CD4-positive, alpha-beta T cell treated with Interleukin-1 beta for 1 hour (primary cell): ENCODE measurements at places on chromosomes 12 and 14.

- no peak for DNase-seq
Observed at GRCh38 chr12:116524964-116525379, 34.2 kb upstream of the MAP1LC3B2 start.

DNA sequence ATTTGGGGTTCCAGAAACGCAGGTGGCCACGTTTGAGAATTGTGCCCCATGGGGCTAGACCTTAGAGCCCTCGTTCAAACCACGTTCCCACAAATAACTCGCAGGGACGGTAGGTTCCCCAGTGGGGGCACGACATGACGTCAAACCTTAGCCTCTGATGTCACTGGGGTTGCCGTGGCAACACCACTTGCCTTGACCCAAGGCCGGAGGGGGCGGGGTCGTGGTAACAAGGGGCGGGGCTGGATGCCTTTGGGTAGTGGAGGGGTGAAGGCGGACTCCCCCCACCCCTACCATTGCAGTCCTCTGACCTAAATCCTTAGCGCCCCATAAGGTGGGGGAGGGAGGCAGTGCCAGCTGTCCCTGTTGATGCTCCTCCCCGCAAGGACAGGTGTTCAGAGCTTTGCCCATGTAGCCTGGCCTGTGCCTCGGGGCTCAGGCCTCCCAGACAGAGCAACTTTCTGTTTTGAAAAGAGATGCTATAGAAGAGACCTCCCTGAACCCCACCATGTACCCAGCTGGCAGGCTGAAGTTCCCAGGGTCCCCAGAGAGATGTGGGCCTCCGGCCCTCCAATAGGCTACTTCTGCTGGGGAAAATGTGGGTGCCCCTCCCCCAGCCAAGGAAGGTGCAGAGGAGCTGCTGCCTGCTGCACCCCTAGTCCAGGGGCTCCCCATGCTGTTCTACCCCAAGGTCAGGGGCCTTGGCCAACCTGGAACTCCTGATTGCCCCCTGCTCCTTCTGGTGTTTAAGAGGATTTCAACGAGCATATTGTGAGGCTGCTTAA lies 1.9 kb downstream of the FAM222A start:
- DNase-seq, result peak; percentile 48

DNA sequence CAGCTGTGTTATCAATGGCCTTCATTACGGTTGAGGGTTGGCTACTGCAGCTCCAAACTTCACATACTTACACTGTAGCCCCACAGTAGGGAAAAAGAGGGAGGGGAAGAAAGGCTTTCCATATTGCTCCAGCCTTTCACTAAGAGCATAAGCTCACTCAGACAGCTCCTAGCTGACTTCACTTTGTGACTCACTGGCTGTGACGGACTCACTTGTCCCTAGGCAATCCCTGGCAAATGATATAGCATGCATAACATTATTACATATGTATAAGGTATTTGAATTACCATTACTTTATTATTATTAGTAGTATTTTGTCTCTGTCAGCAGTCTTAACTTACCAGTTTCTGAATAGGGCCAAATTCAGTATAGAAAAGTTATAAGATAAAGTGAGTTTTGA lies 350.7 kb downstream of the RMST start:
- no peak for DNase-seq

- DNase-seq, result no peak
Observed at GRCh38 chr12:128259556-128260070, 7.4 kb upstream of the TMEM132C start.

- no peak for DNase-seq
Observed at GRCh38 chr14:98243332-98243731, 1028.7 kb downstream of the BCL11B start.

DNA sequence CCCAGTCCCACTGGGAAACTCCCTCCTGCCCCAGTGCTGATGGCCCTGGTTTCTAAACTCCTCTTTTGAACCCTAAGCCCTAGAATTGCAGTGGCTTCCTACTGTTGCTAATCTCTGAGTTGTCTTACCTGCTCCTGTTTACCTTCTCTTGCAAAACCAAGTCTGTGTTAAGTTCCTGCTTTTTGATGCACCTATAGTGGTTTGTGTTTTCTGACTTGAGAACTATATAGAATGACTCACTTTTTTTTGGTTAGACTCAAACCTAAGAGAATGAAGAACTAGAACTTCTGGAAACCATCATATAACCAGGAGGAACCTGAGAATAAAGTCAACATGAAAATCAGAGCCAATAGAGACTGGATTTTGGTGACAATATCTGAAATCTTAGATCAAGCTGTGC lies 5.5 kb upstream of the GAS2L3 start:
- no peak for DNase-seq

DNA sequence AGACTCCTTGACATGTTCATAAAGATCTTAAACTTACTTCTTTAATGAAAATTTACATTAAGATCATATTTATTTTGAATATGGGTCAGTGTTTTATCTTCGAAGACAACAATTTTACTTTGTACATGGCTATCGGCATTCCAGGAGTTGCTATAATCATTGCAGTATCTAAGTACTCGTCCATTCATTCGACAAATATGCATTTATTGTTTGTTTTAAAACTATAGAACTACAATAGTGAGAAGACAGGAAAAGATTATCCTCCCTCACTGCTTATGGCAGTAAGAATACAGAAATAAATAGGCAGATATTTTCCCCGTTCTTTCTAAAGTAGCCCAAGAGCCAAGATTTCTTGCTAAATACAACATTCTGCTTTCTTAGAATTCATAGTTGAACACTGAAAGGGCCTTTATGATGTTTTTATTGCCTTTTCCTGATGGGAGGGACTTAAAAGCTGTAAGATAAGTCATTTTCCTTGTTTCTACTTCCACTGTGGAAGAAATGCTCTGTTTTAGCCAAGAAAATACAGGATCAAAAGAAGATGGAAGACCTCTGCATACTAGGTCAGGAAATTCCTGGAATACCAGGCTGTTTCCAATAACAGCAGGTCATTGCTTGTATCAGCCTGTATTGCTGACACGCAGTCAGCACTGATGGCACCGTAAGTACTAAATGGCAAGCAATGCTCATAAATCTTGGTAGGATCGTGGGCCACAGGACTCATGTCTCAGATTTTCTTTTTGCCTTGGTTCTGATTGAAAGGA lies 521.0 kb upstream of the ATP2B1 start:
- no peak for DNase-seq
